KG1 (cell line): ENCODE measurements at places on chromosomes 5 and 9.

DNA sequence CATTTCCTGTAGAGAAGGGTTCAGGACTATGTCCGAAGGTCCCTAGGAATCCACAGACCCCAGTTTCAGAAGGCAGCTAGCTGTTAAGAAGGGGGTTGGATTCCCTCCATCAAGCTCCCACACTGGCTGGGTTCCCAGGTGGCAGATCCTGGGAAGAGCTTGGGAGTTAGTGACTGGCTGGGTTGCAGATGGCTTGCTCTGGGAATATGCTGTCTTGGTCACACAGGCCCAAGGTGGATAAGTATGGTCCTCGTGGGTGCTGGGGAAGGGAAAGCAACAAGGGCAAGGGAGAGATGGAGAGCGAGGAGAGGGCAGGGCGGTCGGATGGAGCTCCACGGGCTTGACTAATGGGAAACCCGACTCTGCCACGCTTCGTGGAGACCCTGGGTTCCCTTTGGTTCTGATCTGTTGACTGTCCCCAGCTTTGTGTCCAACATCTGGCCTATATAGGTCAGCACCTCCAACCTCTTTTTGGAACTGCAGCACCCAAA lies 17.4 kb downstream of the SH3PXD2B start:
- DNase-seq, result no peak

- no peak for DNase-seq
These were observed 1.5 kb downstream of the PAPPA start for GRCh38 chr9:116154976-116155697.

DNA sequence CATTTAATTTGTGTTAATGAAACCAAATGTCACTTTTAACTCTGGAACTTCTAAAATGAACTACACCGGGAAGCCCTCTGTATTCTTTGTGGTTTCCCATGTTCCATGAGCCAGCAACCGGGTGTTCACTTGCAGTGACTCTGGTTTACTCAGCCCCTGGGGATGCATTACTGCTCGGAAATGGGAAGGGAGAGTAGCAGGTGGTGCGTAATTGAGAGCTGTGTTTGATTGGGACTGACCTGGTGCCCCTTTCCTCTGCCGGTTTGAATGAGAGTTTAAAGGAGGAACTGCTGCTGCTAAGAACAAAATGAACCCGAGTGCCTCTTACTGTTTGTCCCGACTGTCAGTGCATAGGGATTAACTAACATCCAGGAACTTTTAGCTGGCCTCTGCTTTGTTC lies 100.1 kb upstream of the DHFR start:
- no peak for DNase-seq

DNA sequence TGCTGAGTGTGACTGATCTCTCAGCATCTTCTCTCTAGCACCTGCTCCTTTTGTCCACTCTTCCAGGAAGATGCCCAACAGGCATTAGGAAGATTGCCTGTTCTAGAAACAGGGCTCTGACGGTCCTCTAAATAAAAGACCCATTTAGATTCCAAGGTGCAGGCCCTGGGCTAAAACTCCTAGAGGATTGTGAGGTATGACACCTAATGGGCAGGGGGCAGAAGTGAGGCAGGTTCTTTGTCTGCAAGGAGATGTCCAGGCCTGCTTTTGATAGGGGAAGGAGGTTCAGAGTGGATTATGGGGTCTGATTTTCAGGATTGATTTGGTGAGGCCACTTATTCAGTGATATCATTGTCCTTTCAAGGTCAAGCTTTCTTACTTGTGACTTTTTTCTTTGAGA lies 140.8 kb upstream of the TRPC7 start:
- DNase-seq, result no peak

DNA sequence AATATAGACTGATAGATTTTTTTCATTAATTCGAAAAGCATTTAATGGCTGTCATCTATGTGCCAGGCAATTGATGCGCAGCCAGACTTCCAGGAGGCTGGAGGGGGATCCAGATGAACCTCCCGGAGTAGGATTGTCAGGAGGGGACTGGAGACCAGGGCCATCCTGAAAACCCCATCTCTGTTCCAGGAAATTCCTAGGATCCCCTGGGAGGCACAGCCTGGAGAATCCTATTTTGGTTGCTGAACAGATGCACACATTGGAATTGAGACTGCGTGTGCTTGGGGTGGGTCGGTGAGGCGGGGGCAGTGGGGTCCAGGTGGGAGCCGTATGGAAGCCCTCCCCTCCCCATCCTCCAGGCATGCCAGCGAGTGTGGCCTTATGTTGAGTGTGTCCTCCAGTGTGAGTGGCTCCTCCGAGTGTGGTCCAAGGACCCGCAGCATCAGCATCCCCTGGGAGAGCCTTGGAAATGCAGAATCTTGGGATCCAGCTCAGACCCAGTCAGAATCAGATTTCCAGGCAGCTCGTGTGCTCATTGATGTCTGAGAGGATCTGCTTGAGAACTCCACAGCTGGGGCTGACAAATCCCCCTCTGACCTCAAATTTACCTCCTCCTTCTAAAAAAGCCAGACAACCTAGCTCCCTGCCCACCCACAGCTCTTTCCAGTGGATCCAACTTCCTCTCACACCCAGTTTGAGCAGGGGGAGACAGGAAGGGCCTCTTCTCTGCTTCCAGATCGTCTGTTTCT lies 38.7 kb downstream of the ROPN1L start:
- no peak for DNase-seq

DNA sequence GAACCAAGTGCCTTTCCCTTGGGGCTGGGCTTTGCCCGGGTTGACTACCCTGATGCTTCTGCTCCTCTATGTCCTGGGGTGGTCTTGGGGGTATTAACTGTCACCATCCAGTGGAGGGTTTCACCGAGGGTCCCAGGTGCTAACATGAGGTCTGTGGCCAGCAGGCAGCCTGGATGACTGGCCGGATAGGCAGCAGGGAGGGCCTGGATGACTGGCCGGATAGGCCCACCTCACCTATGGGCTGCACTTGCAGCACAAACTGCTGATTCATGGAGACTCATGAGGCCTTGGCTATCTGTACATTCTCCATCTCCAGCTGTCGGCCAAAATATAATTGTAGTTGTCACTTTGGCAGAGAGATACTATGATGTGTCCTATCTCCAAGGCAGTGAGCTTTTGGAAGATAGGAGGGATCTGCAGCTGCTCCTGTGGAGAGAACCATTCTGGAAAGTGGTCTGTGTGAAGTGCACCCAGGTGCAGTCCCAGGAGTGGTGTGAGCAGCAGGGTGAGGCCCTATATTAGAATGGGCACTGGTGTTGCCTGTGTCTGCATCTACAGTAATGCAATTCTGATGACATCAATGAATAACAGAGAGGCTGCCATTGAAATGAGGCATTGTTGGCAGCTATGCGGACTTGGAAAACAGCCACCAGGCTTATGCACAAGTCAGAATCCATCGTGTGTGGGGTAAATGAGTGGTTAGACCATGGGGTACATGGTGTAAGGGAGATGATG lies 26.3 kb upstream of the CDKN2AIPNL start:
- no peak for DNase-seq

- no peak for DNase-seq
These were observed 748 bp downstream of the LCN9 start for GRCh38 chr9:135663857-135664256.

DNA sequence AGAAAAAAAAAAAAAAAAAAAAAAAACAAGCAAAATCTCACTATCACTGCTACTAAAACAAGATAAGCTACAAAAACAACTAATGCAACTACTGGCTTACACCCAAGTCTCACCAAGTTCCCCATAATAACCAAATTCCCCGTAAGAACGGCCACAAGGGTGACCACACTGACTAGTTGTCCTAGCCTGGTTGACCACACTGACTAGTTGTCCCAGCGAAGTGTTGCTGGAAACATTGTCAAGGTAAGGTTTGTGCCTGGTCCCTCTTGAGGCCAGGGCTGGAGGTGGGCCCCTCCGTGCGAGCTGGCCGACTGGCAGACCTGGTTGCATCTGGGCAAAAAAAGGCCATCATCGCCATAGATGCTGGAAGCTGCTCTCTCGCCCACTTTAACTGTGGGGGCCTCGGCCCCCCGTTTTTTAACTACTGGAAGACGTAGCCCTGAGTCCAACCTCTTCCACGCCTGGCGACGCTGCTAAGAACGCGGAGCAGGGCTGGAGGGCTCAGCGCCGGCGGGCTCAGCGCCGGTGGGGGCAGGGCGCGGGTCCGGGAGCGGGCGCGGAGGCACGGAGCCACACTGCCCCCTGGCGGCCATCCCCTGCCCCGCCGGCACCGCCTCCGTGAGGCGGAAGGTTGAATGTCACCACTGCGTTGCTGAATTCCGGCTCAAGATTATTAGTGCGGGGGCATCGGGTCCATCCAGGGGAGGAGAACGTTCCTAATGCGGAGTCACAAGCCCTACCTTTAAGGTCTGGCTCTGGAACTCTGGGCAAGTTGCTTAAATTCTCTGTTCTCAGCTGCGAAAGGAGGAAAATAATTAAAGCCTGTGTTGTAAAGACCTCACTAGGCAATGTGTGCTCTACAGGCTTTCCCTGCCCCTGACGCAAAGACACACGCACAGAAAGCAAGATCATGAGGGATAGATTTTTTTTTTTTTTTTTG lies 84.0 kb downstream of the HSD17B3 start:
- DNase-seq, result peak; percentile 39

DNA sequence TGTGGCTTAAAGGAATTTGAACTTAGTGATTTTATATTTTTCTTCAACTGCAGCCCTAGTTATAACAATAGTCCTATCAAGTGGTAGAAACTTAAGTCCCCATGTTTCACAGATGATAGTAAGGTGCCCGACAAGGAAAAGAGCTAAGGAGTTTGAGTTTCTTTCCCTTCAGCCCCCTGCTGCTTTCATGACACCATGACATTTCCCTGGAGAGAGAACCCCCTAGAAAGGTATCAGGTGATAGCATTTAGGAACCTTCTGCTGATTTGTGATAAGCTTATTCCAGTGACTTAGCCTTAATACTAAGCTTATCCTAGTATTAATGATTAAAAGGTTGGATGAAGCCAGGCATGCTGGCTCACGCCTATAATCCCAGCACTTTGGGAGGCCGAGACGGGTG lies 623.8 kb upstream of the TYRP1 start:
- no peak for DNase-seq

- no peak for DNase-seq
These were observed 271.1 kb upstream of the NMUR2 start for GRCh38 chr5:152676196-152676595.

- DNase-seq, result no peak
These were observed 97.2 kb upstream of the NREP start for GRCh38 chr5:111854186-111854585.

DNA sequence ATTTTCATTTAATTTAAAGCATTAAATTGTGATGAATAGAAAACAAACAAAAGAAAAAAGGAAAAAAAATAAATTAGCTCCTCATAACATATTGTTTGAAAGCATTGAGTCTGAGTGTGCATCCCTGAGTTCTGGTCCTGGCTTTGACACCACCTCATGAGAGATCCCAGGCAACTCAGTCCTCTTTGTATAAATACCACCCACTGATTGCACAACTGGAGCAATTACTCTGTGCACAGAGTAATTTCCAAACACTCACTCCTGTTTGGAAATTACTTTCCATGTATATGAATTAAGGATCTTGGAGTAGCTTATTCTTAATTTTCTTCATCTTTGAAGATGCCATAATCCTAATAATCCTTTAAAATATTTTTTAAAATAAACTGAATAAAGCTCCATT lies 59.4 kb upstream of the C5orf46 start:
- no peak for DNase-seq

- DNase-seq, result no peak
These were observed 61.2 kb upstream of the SELENOP start for GRCh38 chr5:42872865-42873264.

DNA sequence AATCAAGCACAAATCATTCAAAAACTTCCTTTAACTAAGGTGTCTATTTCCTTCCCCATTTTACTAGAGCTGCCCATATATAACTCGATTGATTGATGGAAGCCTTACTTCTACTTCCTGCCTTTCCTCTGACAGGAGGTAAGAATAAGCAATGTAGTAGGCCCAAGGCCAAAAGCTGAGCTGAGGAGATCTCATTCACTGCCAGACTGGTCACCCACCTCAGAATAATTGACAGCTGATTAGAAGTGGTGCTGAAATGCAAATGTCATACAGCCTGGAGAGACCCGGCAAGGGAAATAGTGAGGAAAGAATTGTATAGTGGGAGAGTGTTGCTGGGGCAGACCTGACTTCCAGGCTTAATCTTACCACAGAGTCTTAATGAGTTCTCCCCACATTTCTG lies 239.9 kb downstream of the SAXO1 start:
- DNase-seq, result peak; percentile 3

DNA sequence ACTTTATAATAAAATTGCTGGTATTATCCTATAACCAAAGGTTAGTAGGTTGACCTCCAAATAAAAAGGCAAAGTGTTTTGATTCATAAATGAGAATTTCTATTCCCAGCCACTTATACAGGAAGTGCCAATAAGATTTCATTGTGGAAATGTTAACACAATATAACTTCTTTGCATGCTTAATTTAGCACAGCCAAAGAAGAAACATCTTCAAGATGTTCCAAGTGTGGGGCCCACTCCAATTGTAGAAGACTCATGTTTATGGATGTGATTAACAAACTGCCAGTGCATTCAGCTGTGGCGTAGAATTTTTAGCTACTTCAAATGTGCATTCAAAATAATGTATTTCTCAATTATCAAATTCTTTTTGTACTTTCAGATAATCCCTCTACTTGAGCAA lies 402.3 kb downstream of the DEPDC1B start:
- no peak for DNase-seq

DNA sequence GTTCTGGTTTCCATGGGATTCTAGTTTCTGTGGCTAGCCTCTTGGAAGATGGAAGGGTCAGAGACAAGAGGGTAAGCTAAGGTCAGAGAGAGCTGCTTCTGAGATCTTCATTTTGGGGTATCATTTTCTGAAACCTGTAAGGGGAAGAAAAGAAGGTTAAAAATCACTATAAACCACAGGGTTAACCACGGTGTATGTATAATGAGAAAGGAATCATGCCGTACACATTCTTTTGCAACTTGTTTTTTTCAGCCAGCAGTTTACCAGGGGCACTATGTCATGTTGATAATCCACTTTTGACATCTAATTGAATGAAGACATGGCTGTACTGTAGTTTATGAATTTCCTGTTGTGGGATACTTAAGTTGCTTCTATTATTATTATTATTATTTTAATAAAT lies 164.4 kb downstream of the FOCAD start:
- no peak for DNase-seq
